ENCODE measurements at places on chromosomes 6 and 20.

DNA sequence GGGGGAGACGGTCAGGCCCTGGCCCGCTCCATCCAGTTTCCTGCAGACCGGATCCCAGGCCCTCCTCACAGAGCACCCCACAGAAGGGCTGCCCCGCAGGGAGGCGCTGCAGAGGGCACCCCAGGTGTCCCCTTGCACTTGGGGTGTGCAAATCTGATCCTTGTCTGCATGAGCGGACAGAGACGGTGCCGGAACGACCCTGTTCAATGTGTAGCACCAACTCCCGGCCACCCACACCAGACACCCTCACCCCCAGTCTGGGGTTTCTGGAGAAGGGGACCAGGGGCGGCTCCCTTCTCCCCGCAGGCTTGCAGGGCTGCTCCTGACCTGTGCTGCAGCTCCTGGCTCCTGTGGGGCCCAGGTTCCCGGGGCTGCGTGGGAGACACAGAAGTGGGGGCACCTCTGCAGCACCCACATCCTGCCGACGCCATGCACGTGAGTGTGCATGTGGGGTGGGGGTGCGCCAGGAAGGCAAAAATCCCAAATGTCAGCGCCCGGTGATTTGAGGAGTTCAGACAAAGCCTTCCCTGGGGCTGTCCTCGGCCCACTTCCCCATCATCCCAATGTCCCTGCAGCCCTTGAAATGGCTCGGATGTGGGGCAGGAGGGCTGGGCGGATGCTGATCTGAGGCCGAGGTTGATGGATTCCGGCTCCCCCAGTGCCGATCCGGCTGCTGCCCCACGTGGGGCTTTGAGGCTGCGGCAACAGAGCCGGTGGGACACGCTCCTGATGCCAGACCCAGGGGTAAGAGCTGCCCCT is 85.3 kb upstream of the BHLHE23 start:
- no peak for DNase-seq

- no peak for DNase-seq
Measured at GRCh38 chr6:167779993-167780655, 46.6 kb upstream of the AFDN start.

DNA sequence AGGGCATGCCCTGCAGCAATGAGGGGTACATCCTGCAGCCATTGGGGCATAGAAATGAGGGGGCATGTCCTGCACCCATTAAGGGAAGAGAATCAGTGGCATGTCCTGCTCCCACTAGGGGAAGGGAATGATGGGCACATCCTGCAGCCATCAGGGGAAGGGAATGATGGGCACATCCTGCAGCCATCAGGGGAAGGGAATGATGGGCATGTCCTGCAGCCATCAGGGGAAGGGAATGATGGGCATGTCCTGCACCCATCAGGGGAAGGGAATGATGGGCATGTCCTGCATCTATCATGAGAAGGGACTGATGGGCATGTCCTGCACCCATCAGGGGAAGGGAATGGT is 49.7 kb downstream of the PSMB1 start:
- DNase-seq = no peak

GRCh38 chr6:11563793-11564192 is 26.2 kb downstream of the TMEM170B start:
- no peak for DNase-seq

- DNase-seq = peak; percentile 39
Measured at GRCh38 chr6:119479860-119480655, 130.5 kb upstream of the MAN1A1 start.

DNA sequence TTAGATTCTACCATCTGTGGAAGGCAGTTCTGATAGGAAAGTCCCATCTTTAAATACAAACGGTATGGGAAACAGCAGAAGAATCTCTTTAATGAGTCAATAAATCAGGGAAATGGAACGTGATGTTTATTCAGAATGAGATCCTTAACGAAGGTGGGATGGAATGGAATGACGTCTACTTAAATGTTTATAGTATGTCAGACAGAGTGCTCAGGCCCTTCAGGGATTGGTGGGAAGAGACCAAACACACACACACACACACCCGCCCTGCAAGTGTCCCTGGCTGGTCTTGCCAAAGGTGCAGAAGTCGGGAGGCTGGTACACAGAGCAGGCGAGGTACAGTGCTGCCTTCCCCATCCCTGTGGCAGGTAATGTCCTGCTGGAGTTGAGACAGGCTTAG is 164.0 kb downstream of the FARS2 start:
- DNase-seq = no peak

DNA sequence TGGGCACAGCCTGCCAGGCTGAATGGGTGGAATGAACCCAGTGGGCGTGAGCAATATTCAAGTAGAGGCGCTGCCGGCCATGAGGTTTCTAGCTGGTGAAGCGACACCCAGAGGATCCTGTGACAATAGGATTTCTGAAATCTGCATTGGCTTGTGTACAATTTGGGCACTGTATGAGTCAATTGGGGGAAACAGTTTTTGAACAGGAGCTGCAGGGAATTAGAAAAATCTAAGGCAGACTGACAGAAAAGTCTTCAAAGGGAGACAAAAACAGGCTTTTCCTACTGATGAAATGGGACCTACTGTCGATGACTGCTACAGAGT is 148.8 kb upstream of the PROKR2 start:
- DNase-seq = no peak

- peak; percentile 59 for DNase-seq
Measured at GRCh38 chr6:108655806-108656651, 95.3 kb downstream of the FOXO3 start.

DNA sequence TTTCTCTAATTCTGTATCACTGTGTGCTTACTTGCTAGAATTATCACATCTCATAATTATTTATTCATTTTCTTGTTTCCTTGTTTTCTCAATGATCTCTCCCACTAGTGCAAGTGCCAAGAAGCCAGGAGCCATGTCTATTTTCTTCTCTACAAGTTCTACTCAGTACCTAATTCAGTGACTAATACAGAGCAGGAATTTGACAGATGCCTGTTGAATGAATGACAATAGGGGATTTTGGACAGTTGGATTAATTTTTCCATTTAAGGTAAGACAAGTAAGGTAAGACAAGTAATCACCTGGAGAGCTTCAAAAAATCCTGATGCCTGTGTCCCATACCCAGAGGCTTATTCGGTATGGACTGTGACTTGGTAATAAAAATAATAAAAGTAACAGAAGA is 81.0 kb downstream of the EDN1 start:
- DNase-seq = no peak

GRCh38 chr6:69647726-69648125 is 149.1 kb downstream of the LMBRD1 start:
- DNase-seq = no peak

- no peak for DNase-seq
Measured at GRCh38 chr20:58224097-58224496, 4.4 kb downstream of the ANKRD60 start.

DNA sequence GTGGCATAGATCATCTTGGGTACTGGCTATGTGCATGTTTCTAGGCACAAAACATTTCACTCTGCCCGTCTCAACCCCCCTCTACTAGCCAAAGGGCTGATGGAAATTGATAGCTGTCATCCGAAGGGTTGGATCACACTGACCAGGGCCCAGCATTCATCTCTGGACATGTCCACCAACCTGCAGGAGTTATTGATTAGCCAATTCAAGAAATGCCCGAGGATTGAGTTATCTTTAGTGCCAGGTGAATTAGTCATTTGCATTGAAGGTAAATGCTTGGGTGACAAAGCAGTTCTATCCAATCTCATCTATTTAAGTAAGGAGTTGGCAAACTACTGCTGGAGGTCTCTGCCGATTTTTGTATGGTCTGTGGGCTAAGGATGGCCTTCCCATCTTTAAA is 80.1 kb downstream of the CD164 start:
- DNase-seq = no peak

DNA sequence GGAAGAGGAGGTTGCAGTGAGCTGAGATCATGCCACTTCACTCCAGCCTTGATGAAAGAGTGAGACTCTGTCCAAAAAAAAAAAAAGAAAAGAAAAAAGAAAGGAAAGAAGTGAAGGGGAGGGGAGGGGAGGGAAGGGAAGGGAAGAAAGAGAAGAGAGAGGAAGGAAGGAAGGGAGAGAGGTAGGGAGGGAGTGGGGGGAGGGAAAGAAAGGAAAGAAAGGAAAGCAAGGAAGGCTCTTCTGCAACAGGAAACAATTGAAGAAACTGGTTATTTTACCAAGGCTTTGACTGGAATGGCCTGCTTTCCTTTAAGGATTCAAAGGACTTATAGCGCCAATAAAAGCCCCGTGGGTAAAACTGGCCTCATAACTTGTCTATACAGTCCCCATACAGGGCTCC is 64.6 kb downstream of the ABHD12 start:
- DNase-seq = no peak

GRCh38 chr20:48420176-48420575 is 407.6 kb downstream of the PREX1 start:
- DNase-seq = no peak

All from SK-N-MC (cell line).